Right kidney (tissue), 9 donors: ENCODE measurements at places on chromosomes 11 and 22.

DNA sequence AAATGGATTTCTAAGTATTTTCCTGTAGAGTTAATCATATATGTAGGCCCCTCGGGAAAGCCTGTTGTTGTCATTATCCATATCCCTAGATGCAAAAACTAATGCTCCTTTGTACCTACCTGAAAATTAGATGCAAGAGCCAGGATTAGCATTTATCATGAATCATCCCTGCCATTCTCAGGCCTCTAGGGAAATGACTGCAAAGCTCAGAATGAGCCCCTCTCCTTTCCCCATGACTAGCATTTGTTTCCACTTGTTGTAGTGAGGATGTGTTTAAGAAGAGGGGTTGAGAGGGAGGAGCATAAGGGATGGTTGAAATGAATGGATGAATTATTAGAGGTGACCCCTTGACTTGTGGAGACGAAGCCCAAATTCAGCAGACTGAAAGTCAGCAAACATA lies 537.9 kb downstream of the NTM start:
- no peak for DNase-seq

- no peak for DNase-seq
Measured at GRCh38 chr11:76094740-76095139, 111.6 kb downstream of the WNT11 start.

- peak; percentile 36 for DNase-seq
Measured at GRCh38 chr11:133821776-133822175, 23.5 kb downstream of the SPATA19 start.

GRCh38 chr22:21797444-21798221 lies 62.0 kb upstream of the YPEL1 start:
- no peak for DNase-seq

- DNase-seq, result no peak
Measured at GRCh38 chr11:17135916-17136683, 58.6 kb upstream of the RPS13 start.

GRCh38 chr22:43957871-43958270 lies 2.6 kb downstream of the SAMM50 start:
- DNase-seq, result no peak

DNA sequence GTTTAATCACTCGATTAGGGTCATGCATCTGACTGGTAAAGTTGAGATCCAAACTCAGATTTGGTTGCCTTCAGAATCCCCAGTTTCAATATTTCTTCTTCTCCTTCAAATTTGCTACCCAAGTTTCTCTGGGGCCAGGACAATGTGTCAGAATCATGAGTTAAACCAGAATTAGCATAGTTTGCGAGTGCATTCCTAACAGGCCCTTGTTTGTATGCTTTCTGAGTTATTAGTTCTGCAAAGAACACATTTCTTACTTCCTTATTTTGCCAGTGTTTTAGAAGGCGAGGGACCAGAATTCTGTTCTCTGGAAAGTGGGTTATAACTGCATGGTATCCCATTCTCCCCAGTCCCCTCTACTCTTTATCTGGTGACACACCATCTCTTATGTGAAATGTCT lies 112.0 kb downstream of the ARL14EP start:
- no peak for DNase-seq

GRCh38 chr11:73291781-73292524 lies 16.1 kb upstream of the ARHGEF17 start:
- DNase-seq, result no peak

DNA sequence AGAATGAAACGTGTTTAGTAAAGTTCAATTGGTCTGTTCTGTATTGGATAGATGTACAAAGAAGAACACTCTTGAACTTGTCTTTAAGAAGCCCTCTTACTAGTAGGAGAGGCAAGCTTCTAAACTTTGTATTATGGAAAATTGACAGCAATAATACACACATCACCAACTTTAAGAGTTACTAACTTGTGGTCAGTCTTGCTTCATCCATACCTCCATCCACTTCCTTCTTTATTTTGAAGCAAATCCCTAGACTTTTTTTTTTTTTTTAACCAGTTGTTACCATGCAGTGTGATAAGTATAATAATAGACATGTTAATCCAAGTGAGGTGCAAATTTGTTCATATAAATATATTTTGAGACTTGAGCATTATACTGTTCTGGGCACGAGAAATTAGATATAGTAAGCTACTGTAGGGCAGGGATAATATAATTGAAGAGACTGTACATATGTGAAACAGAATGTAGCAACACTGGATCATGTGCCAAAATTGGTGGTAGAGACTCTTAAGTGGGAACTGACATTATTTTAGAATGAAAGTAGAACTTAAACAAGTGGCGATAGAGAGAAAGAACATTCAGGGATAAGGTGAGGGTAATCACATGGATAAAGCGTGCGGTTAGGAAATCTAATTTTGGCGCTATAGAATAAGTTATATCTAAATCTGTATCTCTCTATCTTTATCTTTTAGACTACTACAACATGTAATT lies 6.5 kb downstream of the FAR1 start:
- DNase-seq, result no peak

DNA sequence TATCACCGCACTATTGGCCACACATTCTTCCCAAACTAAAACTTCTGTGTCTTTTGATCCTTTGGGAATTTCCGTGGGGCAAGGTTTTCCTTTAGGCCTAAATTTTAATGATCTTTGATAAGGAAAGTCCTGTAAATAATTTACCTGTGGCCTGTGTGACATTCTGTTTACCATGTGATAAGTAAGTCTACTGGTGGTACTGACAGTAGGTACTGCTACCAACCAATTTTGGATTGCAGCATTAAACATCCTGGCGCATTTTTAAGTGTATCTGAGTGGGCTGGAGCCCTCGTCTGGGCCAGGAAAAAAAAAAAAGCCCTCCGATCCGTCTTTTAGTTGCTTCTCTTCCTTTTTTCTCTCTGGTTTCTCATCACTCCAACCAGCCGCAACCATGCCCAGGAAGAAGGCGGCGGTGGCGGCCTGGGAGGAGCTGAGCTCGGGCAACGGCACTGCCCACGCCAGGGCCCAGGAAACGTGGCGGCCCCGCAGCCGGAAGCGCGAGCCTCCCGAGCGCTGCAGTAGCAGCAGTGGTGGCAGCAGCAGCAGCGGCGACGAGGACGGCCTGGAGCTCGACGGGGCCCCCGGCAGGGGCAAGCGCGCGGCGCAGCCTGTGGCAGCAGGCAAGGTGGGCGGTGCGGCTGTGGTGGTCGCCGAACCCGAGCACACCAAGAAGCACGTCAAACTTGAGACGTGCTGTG lies 33.6 kb downstream of the ASRGL1 start:
- peak; percentile 29 for DNase-seq

- no peak for DNase-seq
Measured at GRCh38 chr11:19286411-19286810, 45.7 kb upstream of the E2F8 start.

DNA sequence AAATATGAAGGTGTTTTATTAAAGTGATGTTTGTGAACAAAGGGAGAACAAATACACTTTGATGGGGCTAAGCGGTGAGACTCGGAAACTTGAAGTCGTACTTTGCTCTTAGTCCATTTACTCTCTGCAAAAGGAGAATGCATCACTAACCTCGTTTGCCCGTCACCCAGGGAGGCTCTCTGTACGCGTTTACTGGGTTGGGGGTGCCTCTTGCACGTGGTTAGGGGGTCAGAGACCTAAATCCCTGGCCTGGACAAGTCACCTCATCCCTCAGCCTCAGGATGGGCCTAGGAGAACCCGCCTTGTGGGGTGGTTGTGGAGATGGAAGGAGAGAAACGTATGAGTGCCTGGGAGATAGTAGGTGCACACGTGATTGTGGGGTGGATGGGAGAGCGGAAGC lies 803 bp upstream of the IFT27 start:
- no peak for DNase-seq

DNA sequence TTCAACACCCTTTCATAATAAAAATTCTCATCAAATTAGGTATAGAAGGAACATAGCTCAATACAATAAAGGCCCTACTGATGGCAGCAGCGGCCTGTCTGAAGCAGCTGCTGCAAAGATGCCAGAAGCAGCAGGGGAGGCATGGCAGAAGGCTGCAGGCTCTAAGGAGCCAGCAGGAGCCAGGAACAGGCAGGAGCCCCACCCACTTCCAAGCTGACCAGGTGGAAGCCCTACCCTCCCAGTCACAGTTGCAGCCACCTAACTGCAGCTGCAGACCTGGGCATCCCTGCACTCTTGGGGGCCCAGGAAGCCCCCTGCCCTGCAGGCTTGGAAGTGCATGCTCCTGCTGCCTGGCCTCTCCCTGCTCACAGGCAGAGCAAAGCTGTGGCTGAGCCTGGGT lies 18.2 kb upstream of the OR6A2 start:
- no peak for DNase-seq

- DNase-seq, result peak; percentile 23
Measured at GRCh38 chr22:46536537-46537224, 739 bp downstream of the CELSR1 start.

DNA sequence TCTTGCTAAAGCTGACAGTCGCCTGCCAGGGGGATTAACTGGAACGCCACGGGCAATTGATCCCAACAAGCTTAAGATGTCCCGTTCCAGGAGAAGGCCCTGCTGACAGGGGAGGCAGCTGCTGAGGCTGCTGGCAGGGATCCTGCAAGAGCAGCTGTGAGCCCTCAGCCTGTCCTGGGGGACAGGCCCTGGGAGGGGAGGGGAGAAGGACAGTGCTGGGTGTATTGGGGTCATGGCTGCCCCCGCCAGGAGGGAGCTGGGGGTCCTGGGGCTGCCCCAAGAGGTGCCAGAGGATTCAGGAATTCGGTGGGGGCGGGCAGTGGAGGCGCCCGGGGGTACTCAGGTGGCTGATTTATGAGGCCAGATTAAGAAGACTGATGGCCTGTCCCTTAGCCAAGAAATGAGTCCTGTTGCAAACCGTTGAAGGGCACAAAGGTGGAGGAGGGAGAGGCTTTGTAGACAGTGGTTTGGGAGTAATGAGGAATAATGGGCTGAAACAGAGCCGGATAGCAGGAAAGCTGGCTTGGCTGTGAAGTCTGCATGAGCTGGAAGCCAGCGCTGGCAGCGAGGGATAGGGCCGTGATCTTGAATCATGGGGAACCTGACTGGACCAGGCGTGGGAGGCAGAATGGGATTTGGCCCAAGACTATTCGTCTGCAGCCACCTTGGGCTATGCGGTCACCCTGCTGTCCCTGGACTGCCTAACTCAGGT lies 133.5 kb downstream of the CACNA1I start:
- peak; percentile 71 for DNase-seq

GRCh38 chr11:109422870-109423465 lies 978 bp downstream of the C11orf87 start:
- peak; percentile 49 for DNase-seq

- no peak for DNase-seq
Measured at GRCh38 chr11:109641549-109641948, 219.6 kb downstream of the C11orf87 start.

GRCh38 chr11:26947379-26947844 lies 46.5 kb upstream of the FIBIN start:
- DNase-seq, result no peak
